ENCODE measurements at places on chromosomes 2 and 18. TPM values are rescaled to one million over a fixed set of nuclear protein-coding genes. Genes with fewer than 3 reads are reported as not detected.

The ANKRD62 gene
- total RNA-seq = not detected

The CTDP1 gene
- 26.8 TPM for total RNA-seq

The MBD2 gene
- 31.5 TPM for total RNA-seq

The RUFY4 gene
- not detected for total RNA-seq

The EVA1A gene
- total RNA-seq = 70.9 TPM

The GPR75 gene
- 1.8 TPM for total RNA-seq

The EGR4 gene
- not detected for total RNA-seq

The PDE1A gene
- 42.0 TPM for total RNA-seq

The DSC1 gene
- not detected for total RNA-seq

The CGREF1 gene
- total RNA-seq = 6.8 TPM

The SEMA4F gene
- 7.7 TPM for total RNA-seq

The SIX2 gene
- total RNA-seq = 14.8 TPM

The RBM44 gene
- 0.72 TPM for total RNA-seq

The OSR1 gene
- 15.2 TPM for total RNA-seq

The SNORC gene
- 0.72 TPM for total RNA-seq

All from osteoblast (primary cell).